ENCODE measurements at places on chromosomes 12 and 14. TPM values are rescaled to one million over a fixed set of nuclear protein-coding genes. Genes with fewer than 3 reads are reported as not detected.

DNA sequence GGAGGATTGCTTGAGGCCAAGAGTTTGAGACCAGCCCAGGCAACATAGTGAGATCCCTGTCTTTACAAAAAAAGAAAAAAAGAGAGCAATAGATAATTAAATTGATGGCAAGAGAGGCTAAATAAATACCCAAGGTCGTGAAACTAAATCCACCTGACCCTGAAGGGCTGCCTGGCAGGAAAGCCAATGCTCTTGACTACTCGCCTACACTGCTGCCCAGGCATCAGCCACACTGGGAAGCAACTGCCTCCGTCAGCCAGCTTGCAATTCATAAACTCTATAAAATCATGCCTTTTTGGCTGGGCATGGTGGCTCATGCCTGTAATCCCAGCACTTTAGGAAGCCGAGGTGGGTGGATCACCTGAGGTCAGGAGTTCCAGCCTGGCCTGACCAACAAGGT is 31.7 kb upstream of the RASSF3 start:
- no peak for DNase-seq

The P2RX7 gene
- total RNA-seq, result 1.3 TPM

DNA sequence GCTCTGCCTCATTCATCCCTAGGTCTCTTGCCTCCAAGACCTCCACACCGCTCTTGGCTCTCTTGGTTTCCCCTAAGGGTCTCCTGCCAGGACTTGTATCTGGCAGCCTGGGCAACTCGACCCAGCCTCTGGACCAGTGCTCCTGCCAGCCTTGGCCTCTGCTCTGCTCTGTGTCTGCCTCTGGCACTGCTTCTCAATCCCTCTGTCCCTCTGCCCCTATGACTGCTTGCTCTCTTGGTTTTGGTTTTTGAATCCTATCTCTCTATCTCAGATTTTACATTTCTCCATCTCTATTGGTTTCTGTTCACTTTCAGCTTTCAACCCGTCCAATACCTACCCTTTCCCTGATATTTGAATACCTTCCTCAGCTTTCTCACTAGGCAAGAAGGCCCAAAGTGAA is 6.3 kb downstream of the ITGA5 start:
- DNase-seq, result no peak

DNA sequence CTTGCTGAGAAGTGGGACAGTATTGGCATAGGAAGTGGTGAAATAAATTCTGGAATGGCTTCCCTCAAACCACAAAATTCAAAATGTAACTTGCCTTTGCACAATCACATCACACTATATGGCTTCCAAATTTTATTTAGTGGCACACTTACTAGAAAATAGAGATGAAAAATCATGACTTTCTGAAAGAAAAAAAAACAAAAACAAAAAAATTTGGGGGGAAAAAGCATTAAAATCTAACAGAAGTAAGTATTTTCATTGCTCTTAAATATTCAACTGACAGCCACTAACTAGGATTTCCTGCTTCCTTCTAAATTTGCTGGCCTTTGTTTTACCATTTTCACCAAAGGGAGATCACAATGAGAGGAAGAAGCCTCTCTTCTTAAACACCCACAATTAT is 23.0 kb downstream of the ATF7 start:
- DNase-seq, result no peak

DNA sequence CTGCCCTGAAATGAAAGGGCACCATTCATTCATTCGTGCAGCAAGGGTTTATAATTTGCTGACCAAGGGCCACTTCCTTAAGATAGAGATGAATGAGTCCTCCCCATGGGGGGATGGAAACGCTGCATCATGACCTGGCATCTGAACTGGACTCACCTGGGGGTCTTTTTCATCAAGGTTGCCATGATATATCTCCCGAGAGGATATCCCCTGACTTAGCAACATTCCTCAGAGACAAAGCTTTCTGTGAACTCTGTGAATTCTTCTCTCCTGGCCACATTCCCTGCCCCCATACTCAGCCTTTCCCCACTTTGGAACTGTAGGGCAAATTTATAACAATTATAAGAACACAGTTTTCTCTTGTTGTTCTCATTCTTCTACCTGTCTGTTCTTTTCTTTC is 30.8 kb downstream of the SRRM4 start:
- no peak for DNase-seq

The MAP4K5 gene
- total RNA-seq, result 45.7 TPM

DNA sequence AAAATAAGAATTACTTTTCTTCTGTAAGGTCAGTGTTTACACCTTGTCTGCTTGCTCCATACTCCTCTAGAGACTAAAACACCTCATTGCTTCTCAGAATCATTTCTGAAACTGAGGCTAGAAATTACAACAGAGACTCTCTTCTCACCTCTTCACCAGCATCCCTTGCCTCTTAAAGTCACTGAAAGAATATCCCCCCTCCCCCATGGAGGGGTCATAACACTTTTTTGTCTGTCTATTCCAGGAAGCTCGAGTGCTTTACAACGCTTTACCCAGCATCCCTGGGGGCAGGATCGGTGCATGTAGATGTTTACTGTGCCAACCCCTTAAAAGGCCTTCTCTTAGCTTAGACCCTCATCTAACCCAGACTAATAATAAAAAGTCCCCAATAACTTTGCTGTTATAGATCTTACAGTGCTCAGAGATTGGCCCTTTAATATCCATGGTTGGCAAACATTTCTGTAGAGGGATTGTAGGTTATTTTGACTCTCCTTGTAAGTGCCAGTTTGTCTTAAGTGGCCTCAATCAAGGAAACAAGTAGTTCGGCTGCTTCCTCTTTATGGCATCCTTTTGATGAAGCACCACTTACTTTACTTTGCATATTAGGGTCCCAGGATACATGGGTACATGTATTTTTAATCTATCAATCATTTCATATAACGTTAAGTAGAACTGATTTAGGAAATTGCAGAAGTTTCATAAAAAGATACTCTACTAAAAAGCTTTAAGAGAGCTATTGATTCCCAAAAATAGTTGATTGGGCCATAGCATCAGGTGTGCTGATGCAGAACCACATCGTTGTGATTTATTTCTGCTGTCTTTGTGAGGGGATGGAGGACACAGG is 29.3 kb downstream of the PRKCH start:
- DNase-seq, result no peak

Data from MCF 10A (cell line).